ENCODE measurements at places on chromosomes 7 and 10. TPM values are rescaled to one million over a fixed set of nuclear protein-coding genes. Genes with fewer than 3 reads are reported as not detected.

SPDYE2 gene
- not detected for total RNA-seq

LIPJ gene
- total RNA-seq, result not detected

OGDHL gene
- total RNA-seq, result not detected

MBLAC1 gene
- total RNA-seq, result 1.2 TPM

SFRP5 gene
- total RNA-seq, result not detected

MYL7 gene
- total RNA-seq, result not detected

NPTX2 gene
- 0.13 TPM for total RNA-seq
